ENCODE measurements at places on chromosomes 1 and 21. TPM values are rescaled to one million over a fixed set of nuclear protein-coding genes. Genes with fewer than 3 reads are reported as not detected.

The NIBAN1 gene
- 23.0 TPM for total RNA-seq

The SMIM11 gene
- total RNA-seq = 7.3 TPM

The ALG14 gene
- total RNA-seq = 6.2 TPM

GRCh38 chr1:228897901-228898300 lies 162.6 kb downstream of the RHOU start:
- H3K27ac ChIP-seq = no peak overlapping the region
- DNase-seq = peak; percentile 16
- H3K27me3 ChIP-seq = no peaks in the 10 kb centered on the region
- no peaks in the 10 kb centered on the region for H3K36me3 ChIP-seq
- H3K4me1 ChIP-seq = peaks cover 10% of the 10 kb centered on the region

GRCh38 chr1:156480016-156480370 lies 20.6 kb downstream of the MEF2D start:
- DNase-seq = no peak
- H3K4me1 ChIP-seq = peaks cover 30% of the 10 kb centered on the region
- peak overlapping the region; percentile 41 for H3K27ac ChIP-seq
- no peaks in the 10 kb centered on the region for H3K27me3 ChIP-seq

GRCh38 chr1:162357681-162358266 lies 18.9 kb downstream of the SPATA46 start:
- DNase-seq = no peak
- peaks cover 6% of the 10 kb centered on the region for H3K4me1 ChIP-seq
- no peaks in the 10 kb centered on the region for H3K36me3 ChIP-seq
- H3K4me3 ChIP-seq = no peak overlapping the region

DNA sequence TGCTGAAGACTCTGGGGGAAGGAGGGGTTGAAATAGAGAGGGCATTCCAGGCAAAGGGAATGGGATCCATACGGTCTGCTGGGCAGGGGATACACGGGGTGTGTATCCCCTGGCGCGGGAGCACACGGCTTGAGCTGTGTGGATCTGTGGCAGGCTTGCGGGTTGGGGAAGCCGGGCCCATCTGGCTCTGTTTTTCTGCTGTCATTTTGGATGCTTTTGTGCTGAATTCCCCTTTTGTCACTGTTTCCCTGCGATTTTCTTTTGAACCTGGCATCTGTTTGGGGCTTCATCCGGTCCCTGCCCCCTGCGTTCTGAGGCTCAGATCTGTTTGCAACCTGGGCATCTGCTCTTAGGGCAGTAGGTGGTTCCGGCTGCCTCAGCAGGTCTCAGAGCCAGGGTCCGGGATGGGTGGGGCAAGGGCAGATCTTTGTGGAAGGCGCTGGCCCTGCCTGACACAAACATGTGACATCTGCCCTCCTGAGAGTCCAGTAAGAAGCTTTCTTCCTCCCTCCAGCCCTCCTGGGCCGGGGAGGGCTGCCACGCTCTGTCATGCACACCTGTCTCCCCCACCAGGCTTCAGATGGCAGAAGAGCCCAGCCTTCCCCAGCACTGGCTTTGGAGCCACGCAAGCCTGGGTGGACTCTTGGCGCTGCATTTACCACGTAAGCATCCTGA lies 84.0 kb downstream of the IGSF21 start:
- no peaks in the 10 kb centered on the region for H3K4me1 ChIP-seq
- H3K4me3 ChIP-seq = no peak overlapping the region
- no peaks in the 10 kb centered on the region for H3K27me3 ChIP-seq
- no peak for DNase-seq
- H3K36me3 ChIP-seq = no peaks in the 10 kb centered on the region
- H3K27ac ChIP-seq = no peak overlapping the region

- no peak overlapping the region for H3K27ac ChIP-seq
- H3K4me3 ChIP-seq = no peak overlapping the region
- DNase-seq = no peak
- H3K36me3 ChIP-seq = no peaks in the 10 kb centered on the region
- no peaks in the 10 kb centered on the region for H3K27me3 ChIP-seq
These were observed 144.3 kb downstream of the FCRL5 start for GRCh38 chr1:157407917-157408525.

DNA sequence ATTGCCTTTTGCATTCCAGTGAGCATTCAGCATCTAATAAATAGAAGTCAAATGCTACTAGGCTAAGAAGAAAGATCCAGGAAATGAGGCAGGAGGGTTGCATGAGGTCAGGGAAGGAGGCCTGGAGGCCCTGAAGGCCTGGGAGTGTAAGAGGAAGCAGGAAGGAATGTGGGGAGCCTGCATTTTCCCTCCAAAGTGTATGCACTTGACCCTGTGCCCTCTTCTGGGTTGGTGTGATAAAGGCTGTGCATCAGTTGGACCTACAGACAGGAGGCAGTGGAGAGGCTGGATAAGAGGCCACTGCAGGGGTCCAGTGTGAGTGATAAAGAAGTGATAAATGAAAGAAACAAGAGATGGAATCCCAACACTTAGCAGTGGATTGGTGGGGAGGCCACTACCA lies 20.4 kb downstream of the KIAA1614 start:
- H3K27me3 ChIP-seq = no peaks in the 10 kb centered on the region
- no peaks in the 10 kb centered on the region for H3K4me1 ChIP-seq
- H3K27ac ChIP-seq = no peak overlapping the region
- H3K36me3 ChIP-seq = peaks cover 6% of the 10 kb centered on the region
- H3K4me3 ChIP-seq = no peak overlapping the region
- DNase-seq = no peak

GRCh38 chr1:215544566-215544965 lies 22.5 kb upstream of the KCTD3 start:
- H3K27ac ChIP-seq = no peak overlapping the region
- no peaks in the 10 kb centered on the region for H3K4me1 ChIP-seq
- H3K4me3 ChIP-seq = no peak overlapping the region
- no peaks in the 10 kb centered on the region for H3K27me3 ChIP-seq

- DNase-seq = no peak
- no peak overlapping the region for H3K27ac ChIP-seq
- no peaks in the 10 kb centered on the region for H3K27me3 ChIP-seq
- H3K4me1 ChIP-seq = no peaks in the 10 kb centered on the region
- no peak overlapping the region for H3K4me3 ChIP-seq
These were observed 62.8 kb downstream of the ZFYVE9 start for GRCh38 chr1:52204696-52205095.

GRCh38 chr1:202129453-202130296 lies 7.0 kb downstream of the GPR37L1 start:
- peak overlapping the region; percentile 83 for H3K27ac ChIP-seq
- peaks cover 24% of the 10 kb centered on the region for H3K36me3 ChIP-seq
- no peak overlapping the region for H3K4me3 ChIP-seq
- DNase-seq = no peak
- H3K4me1 ChIP-seq = peaks cover 27% of the 10 kb centered on the region

DNA sequence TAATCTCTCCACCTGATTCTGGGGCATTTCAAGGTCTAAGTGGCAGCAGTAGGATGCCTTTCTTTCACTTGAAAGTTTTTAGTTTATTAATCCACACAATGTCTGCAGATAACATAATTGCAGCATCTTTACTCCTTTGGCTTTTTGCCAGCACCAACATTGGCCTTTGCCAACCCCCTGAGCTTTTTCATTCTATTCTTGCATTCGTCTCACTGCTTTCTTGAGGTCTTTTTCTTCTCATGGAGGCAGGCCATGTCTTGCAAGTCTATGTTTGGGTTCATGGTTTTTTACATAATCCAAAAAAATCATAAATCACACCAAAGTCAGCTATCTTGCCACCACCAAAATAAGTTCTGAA lies 30.4 kb upstream of the COG2 start:
- DNase-seq = no peak
- no peak overlapping the region for H3K27ac ChIP-seq
- no peaks in the 10 kb centered on the region for H3K27me3 ChIP-seq
- H3K4me3 ChIP-seq = no peak overlapping the region
- H3K4me1 ChIP-seq = no peaks in the 10 kb centered on the region
- H3K36me3 ChIP-seq = no peaks in the 10 kb centered on the region

DNA sequence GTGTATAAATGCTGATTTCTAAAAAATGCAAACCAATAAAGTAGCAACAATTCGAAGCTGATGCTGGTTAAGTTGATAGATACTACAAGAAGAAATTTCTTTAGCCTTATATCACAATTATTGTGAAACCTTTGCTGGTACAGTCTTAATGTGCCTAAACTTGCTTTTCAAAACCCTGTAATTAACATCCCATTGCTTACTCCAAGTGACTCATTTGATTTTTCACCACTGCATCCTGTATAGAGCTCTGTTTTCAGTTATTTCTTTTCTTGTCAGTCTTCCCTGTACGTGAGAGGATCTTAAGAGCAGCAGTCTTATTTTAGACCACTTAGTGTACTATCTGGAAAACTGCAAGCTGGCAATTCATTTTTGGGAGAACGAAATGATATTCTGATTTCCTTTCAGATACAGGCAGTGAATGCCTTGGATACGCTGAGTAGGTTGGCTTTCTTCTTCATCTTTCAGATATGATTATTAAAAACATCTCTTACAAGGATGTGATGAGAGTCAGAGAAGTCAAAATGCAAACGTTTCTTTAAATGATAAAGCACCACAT lies 210.3 kb downstream of the KCTD3 start:
- H3K4me3 ChIP-seq = no peak overlapping the region
- DNase-seq = no peak
- no peaks in the 10 kb centered on the region for H3K27me3 ChIP-seq
- no peaks in the 10 kb centered on the region for H3K4me1 ChIP-seq
- H3K27ac ChIP-seq = no peak overlapping the region
- H3K36me3 ChIP-seq = no peaks in the 10 kb centered on the region
